ENCODE measurements at places on chromosomes 16 and 17.
A peak's percentile ranks its signal among the peaks of the same experiment; 100 is the strongest.

DNA sequence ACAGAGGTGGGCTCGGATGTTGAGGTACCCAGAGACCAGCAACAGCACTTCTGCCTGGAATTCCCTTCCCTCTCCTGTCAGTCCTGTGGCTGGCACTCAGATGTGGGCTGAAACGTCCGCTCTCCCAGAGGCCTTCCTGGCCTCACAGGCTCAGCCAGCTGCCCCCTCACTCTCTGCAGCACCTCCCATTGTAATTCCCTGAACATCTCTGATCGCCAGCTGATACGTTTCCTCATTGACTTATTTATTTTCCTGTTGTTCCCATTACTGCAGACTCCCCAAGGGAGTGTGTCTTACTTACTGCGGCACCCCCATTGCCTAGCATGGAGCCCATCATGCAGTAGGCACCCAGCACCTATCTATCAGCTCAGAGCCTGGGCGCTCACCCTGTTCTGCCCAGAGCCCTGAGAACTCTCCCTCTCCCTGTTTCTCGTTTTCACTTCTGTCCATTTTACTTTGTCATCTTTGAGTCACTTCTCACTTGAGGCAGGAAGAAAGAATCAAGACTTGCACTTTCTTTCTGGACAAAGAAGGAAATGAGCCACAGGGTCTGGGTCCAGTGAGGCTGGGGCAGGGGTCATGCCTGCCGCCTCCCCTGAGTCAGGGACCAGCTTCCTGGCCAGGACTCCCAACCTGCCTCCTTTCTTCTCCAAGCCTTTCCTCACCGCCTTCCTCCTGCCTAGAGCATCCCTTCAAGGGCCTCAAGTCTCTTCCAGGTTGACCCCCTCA, 10.2 kb downstream of the CDH5 start:
- no peak for DNase-seq

DNA sequence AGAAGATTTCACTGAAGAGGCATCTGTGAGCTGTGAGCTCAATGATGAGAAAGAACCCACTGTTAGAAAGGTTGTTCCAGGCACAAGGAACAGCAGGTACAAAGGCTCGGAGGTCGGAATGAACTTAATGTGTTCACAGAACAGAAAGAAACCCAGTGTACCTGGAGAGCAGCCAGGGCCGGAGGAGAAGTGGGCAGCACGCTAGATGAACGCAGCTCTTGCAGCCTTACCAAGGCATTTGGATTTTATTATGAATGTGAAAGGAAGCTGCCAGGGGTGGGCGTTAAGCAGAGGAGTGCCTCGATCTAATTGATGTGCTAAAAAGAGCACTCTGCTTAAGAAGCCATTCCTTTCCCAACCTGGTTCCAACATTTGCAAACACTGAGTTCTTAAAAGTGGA, 19.0 kb downstream of the EEF2K start:
- no peak for DNase-seq

DNA sequence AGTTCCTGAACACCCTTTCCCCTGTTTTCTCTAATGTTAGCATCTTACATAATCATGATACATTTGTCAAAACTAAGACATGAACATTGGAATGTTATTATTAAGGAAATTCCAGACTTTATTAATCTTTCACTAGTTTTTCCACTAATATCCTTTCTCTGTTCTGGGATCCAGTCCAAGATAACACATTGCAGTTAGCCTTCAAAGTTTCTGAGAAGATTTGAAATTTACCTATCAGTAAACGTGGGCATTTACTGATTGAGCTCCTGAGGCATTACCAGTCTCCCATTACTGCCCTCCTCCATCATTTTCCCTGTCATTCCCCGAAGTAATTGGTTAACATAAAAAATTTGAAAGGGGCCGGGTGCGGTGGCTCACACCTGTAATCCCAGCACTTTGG, 5.7 kb upstream of the CD300LG start:
- no peak for DNase-seq

DNA sequence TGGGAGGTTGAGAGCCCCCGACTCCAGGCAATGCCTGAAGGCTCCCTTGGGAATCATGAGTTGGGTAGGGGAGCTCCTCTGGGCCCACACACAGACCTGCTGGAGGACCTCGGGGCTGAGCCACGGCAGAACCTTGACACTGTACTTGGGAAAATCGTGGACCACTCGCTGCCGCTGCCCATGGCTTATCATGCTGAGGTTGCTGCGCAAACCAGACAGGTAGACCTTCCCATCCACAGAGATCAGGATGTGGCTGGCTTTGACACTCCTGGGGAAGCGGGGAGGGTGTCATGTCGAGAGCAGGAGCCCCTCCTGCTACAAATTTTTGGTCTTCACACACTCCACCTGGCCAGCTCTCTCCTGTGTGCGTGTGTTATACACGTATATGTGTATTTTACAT, 7.2 kb upstream of the LIMD2 start:
- no peak for DNase-seq

GRCh38 chr16:81815429-81815766, 36.3 kb downstream of the PLCG2 start:
- DNase-seq = no peak

GRCh38 chr17:40499551-40500189, 1.8 kb downstream of the TNS4 start:
- peak; percentile 51 for DNase-seq

- DNase-seq = no peak
Observed at GRCh38 chr16:8931859-8932258, 31.8 kb downstream of the USP7 start.

GRCh38 chr17:48187872-48188608, 80.5 kb downstream of the SNX11 start:
- DNase-seq = peak; percentile 98

GRCh38 chr16:61934601-61935000, 101.6 kb downstream of the CDH8 start:
- no peak for DNase-seq

DNA sequence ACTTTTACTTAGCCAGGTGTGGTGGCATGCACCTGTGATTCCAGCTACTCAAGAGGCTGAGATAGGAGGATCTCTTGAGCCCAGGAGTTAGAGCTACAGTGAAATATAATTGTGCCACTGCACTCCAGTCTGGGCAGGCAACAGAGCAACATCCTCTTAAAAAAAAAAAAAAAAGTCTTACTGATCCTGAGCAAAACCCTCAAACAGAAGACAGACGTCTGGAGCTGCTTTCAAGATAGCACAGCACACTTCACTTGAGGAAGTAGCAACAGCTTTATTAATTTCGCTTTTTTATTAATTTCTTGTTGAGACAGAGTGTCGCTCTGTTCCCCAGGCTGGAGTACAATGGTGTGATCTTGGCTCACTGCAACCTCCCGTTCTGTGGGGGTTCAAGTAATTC, 10.2 kb upstream of the GGA2 start:
- no peak for DNase-seq

- DNase-seq = no peak
Observed at GRCh38 chr17:75734674-75735294, 13.5 kb downstream of the ITGB4 start.

All from NCI-H510A (cell line).